ENCODE measurements at places on chromosomes 3 and 15.

DNA sequence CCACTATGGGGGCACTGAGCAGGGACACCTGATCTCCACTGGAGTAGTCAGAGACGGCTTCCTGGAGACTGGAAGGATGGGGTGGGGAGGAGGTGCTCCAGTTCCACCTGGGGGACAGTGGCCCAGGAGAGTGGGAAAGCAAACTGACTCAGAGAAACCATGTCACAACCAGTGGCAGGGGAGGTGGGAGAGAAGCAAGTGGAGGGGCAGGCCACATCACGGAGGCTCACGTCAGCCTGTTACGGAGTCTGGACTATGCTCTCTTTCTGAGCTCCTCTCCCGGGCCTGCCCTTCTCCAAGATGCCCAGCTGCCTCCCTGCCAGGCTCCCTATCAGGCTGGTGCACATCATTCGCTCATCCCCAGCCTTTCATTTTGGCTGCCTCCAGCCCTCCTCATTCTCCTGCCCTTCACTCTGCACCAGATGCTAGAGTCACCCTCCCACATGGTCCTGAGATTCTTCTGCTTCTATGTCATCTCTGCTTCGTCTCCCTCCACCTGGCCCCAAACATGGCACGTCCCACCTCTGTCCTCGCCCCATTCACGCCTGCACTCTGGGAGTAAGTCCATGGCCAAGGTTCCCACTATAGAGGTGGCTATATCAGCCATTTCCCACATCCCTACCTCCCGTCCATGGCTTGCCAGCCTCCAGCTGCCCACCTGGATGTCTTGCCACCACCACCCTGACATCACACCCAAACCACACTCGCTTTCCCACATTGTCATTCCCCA, 100.3 kb downstream of the ADCY5 start:
- DNase-seq, result no peak

DNA sequence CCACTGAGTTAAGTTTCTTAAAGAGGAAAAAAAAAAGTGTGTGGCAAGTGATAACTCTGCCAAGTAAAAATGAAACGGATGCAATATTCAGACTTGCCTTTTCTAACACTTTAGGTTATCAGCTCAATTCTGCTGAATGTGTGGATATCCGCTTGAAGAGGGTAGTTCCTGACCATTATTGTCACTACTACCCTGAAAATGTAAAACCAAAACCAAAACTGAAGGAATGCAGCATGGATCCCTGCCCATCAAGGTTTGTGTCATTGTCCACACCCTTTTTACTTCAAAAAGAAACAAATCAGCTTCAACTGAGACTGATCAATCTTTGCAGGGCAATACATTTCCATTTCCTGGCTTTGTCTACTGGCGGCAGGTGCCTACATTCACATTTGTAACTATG, 236.1 kb downstream of the ADAMTSL3 start:
- DNase-seq, result no peak

GRCh38 chr3:11213810-11214450, 58.3 kb upstream of the ATG7 start:
- DNase-seq, result no peak

GRCh38 chr15:59993950-59994401, 10.1 kb upstream of the FOXB1 start:
- no peak for DNase-seq

DNA sequence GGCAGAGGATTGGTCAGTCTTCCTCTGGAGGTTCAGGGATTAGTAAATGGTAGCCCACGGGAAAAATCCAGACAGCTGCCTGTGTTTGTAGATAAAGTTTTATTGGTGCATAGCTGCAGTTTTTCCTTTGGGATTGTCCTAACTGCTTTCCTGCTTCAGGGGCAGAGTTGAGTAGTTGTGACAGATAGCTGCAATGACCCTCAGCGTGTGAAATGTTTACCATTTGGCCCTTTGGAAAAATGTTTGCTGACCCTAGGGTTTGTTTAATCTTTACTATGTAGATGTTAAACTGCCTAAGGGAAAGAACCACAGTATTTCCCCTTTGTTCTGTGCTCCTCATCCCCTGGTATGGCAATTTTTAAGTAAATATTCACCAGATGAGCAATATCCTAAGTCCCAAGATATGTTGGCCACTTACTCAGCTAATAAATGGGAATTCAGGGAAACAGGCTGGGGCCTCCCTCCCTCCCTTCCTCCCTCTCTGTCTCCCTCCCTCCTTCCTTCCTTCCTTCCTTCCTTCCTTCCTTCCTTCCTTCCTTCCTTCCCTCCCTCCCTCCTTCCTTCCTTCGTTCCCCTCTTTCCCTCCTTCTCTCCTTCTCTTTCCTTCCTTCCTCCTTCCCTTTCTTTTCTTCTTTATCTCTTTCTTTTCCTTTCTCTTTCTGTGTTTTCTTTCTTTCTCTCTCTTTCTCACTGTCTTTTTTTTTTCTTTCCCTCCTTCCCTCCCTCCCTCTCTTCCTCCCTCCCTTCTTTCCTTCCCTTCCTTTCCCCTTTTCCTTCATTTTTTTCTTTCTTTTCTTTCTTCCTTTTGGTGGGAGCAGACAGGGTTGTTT, 234.6 kb upstream of the BHLHE40 start:
- no peak for DNase-seq

GRCh38 chr3:16113704-16114103, 60.8 kb upstream of the GALNT15 start:
- DNase-seq, result no peak

DNA sequence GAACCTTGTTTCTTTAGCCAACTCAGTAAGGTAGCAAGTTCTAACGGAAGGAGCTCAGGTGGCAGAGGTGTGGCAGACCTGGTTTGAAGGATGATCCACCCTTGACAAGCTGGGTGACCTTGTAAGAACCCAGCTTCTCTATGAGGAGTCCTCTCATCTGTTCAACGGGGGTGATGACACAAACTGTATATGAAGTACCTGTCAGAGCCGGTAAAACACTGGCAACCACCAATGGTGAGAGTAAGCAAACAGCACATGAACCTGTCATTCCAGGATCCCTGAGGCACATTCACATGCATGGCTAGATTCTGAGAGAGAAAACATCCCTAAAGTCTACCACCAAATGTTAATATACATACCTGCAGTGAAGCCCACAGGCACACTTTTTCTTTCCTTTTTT, 2.4 kb downstream of the SCAP start:
- no peak for DNase-seq

- DNase-seq, result no peak
Observed at GRCh38 chr15:95068701-95069521, 837.5 kb downstream of the MCTP2 start.

- no peak for DNase-seq
Observed at GRCh38 chr3:141578202-141578973, 91.6 kb downstream of the RASA2 start.
